ENCODE measurements at places on chromosomes 3 and 15.

- DNase-seq, result no peak
These were observed 182.4 kb downstream of the SHQ1 start for GRCh38 chr3:72665701-72666446.

- no peak for DNase-seq
These were observed 12.3 kb upstream of the LMCD1 start for GRCh38 chr3:8489278-8489792.

DNA sequence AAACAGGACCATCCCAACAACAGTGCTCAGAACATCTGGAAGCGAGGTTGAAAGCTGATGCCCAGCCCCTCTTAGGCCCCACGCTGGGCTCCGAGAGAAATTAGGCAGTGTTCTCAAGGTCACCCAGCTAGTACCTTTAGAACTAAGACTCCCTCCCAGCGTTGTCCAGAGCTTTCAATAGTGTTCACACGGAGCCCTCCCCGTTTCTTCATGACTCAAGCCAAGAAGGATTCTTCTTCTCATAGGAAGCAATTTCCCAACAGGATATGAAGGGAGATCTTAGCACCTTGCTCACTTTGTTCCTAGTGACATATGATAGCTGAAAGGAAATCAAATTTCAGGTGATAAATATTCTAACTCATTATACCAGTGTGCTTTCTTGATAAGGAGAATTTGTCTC lies 244.2 kb upstream of the ST8SIA2 start:
- DNase-seq, result no peak

GRCh38 chr3:11583638-11584046 lies 60.1 kb downstream of the VGLL4 start:
- DNase-seq, result no peak

Measured in NCI-H1105 (cell line).